ENCODE measurements at places on chromosomes 5 and 9.

DNA sequence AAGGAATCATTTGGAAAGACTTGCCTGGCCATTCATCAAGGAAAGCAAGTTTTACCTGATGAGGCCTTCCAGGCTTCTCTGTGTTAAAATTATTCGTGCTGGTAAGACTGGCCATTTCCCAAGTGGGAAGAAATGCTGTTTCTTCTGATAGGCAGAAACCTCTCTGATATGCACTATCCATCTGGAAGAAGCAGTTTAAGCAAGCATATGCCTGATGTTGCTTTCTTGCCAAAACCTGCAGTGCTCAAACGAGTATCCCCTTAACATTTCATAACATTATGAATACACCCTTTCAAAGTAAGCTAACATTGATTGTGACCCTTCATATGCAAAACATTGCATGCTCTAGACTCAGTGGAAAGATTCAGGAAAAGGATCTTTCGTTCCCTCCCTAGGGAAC lies 36.0 kb upstream of the PRLR start:
- no peak for DNase-seq

- peak; percentile 20 for DNase-seq
Observed at GRCh38 chr9:3647652-3648051, 121.9 kb upstream of the RFX3 start.

GRCh38 chr9:69215774-69216485 lies 41.9 kb downstream of the TJP2 start:
- DNase-seq = peak; percentile 30

DNA sequence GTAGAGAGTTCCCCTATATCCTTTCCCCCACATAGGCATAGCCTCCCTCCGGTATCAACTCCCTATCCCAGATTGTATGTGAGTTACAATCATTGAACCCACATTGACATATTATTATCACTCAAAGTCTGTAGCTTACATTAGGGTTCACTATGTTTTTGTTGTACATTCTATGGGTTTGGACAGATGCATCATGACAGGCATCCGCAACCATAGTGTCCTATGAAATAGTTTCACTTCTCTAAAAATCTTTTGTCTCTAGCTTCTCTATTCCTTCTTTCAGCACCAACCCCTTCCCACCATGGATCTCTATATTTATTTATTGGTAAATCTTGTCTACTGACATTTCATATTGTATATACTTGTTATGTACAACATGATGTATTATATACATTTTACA lies 31.6 kb downstream of the TAF11L14 start:
- no peak for DNase-seq

GRCh38 chr5:176639208-176639607 lies 8.1 kb upstream of the TSPAN17 start:
- DNase-seq = no peak

- no peak for DNase-seq
Observed at GRCh38 chr9:126223798-126224531, 102.7 kb upstream of the MVB12B start.

DNA sequence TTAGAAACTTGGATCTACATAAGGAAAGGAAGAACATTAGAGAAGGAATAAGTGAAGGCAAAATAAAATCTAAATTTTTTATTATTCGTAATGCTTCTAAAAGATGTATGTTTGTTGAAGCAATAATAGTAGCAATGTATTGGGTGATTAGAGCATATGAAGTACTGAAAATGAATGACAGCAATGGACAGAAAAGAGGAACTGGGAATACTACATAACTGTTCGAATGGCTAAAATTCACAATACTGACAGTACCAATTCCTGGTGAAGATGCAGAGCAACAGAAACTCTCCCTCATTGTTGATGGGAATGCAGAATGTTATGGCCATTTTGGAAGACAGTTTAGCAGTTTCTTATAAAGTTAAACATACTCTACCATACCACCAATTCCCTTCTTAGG lies 177.3 kb upstream of the SPEF2 start:
- no peak for DNase-seq

DNA sequence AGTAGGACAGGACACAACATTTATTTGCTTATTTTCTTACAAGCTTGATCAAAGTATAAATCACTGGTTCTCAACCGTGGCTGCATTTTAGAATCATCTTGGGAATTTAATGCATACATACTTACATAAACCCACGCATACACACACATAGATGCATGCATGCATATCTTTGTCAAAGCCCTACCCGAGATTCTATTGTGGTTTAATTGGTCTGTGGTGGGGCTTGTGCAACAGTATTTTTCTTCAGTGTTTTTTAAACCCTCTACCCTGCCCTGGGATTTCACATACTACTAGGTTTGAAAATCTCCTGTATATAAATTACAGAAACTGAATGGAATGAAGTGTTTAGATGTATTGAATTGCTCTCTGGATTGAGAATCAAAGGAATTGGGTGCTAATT lies 1166.2 kb downstream of the MAT2B start:
- DNase-seq = no peak

DNA sequence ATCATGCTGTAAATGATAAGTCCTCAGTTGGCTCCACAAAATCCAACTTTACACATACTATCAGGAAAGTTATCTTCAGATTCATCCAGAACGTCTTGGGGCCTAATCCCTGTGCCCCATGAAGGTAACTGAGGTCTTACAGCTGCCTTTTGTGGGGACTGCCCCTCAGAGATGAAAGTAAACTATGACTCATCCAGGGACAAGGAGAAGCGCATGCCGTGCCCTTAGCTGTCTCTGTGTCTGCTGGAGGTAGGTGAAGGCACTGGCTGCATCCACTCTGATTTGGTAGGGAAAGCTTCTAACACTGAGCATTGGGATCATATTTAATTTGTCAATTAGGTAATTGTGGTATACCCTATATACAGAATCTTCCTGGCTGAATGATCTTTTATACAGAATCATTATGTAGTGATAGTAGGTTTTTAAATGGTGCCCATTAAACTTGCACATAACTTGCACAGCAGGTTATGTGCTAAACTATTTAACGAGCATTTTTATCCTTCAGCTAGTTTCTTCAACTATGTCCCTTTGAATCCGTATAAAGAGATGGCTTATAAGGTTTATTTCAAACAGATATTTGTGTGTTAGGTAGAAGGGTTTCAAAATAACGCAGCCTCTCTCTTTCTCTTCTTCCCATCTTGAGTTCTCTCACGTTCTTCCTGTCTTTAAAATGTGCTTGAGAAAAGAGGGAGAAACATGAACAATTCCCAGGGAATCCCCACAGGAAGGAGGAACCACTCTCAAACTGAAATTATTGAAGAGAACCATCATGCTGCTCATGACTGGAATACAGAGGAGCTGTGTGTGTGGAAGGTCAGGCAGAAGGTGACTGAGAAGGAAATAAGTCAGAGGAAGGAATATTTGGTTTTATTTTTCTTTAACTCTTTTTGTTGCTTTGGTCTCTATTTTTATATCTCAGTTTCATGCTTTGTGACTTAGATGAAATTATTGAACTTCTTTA lies 250.9 kb downstream of the CD180 start:
- peak; percentile 21 for DNase-seq

DNA sequence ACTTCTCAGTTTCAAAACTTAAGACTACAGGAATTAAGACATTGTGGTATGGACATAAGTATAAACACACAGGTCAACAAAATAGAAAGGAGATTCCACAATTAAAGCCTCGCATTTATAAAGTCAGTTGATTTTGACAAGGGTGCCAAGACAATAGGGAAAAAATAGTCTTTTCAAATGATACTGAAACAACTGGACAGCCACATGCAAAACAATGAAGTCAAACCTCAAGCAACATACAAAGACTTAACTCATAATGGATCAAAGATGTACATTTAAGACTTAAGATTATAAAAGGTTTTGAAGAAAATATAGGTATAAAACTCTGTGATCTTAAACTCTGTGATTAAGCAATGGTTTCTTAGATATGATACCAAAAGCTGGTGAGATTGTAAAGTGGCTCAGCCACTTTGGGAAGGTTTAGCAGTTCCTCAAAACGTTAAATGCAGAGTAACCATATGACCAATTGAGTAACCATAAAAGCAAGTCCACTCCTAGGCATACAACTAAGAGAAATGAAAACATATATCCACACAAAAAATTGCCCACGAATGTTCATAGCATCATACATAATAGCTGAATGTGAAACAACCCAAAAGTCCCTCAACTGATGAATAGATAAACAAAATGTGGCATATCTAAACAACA lies 22.0 kb downstream of the HINT1 start:
- no peak for DNase-seq

DNA sequence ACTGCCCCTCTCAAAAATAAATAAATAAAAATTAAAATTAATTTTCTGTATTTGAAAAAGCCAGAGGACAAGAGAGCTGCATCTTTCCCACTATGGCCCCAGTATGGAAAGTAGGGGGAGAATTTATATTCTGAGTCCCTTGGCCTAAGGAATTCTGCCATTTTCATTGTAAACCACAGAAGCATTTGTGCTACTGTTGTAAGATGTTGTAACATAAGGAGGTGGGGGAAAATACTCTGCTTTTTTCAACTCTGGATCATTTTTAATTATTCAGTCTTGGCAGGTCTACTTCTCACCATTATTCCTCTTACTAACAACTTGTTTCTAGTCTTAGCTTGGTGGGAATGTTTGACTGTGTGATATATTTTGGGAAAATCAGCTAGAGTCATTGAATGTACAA lies 52.3 kb upstream of the APC start:
- no peak for DNase-seq

DNA sequence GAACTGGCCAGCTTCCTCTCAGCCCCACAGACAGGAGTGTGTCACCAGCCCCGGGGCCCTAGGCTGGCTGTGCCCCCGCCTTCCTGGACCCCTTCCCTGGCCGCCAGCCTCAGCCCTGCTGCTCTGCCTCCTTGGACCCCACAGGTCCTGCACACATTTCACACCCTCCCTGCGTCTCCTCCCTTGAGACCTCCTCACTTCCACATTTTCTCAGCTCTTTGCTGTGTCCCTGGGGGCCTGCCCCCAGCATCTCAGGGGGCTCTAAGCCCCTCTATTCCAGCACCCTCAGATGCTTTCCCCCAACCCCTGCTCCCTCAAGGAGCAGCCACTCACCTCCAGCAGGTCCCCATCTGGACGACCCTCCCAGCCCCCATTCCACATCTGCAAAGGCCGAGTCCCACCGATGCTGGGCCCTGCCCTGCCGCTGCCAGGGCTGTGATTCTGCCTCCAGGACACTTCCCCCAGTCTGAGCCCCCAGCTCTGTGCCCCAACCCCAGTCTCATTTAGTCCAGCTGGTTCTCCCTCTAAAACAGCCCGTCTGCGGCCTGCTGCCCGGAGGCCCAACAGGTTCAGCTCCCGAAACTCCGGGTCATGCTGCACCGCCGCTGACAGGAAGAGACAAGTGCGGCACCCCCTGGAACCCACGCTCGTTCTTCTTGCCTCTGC lies 4.2 kb downstream of the SLC34A3 start:
- no peak for DNase-seq

- no peak for DNase-seq
Observed at GRCh38 chr5:8875722-8876121, 670.2 kb downstream of the SEMA5A start.

GRCh38 chr5:73295447-73295846 lies 122.5 kb downstream of the TMEM174 start:
- no peak for DNase-seq
